ENCODE measurements at places on chromosomes 3 and 15. TPM values are rescaled to one million over a fixed set of nuclear protein-coding genes. Genes with fewer than 3 reads are reported as not detected.

GRCh38 chr3:112982710-112983109 lies 7.8 kb upstream of the CD200R1 start:
- no peak overlapping the region for H3K4me3 ChIP-seq
- H3K36me3 ChIP-seq: no peaks in the 10 kb centered on the region
- no peak for DNase-seq
- H3K27me3 ChIP-seq: peaks cover 30% of the 10 kb centered on the region
- H3K4me1 ChIP-seq: no peaks in the 10 kb centered on the region
- no peak overlapping the region for H3K27ac ChIP-seq

Gene LMAN1L
- total RNA-seq: not detected

Gene WNT5A
- total RNA-seq: 14.5 TPM

Gene FEZF2
- total RNA-seq: not detected

DNA sequence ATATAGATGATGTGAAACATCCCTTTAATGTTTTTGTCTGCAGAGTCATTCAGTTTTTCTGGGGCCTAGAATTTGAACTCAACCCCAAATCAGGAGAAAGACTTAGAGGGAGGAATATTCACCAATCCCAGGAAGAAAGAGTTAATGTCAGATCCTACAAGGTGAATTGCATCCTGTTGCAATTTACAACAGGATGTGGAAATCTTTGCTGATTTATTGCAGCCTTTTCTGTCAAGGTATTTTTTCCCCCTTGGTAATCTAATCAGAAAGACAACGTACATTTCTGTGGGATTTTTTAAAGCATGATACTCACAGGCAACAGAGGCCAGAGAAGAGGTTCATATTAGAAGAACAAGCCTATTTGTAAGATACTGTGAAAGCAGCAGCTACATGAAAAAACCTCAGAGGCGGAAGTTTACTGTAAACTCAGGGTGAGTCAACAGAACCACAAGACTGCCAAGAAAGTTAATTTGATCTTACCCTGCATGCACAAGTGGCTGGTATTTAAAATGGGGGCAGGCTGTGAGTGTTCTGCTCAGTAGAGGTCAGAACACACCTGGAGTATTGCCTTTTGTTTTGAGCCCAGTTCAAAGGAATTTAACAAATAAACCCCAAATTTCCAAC lies 531.9 kb downstream of the AGBL1 start:
- peak overlapping the region; percentile 74 for H3K27ac ChIP-seq
- no peaks in the 10 kb centered on the region for H3K36me3 ChIP-seq
- no peaks in the 10 kb centered on the region for H3K27me3 ChIP-seq
- peak; percentile 70 for DNase-seq

- DNase-seq: no peak
- H3K36me3 ChIP-seq: no peaks in the 10 kb centered on the region
- no peak overlapping the region for H3K27ac ChIP-seq
- peaks cover 14% of the 10 kb centered on the region for H3K4me1 ChIP-seq
Observed at GRCh38 chr3:101999177-101999779, 150.0 kb downstream of the NFKBIZ start.

GRCh38 chr3:27171113-27171512 lies 198.1 kb downstream of the NEK10 start:
- no peaks in the 10 kb centered on the region for H3K4me1 ChIP-seq
- DNase-seq: no peak
- no peak overlapping the region for H3K4me3 ChIP-seq
- no peaks in the 10 kb centered on the region for H3K27me3 ChIP-seq

Gene GATM
- 0.54 TPM for total RNA-seq

Gene WDR76
- 6.9 TPM for total RNA-seq

Gene TGM4
- 2.5 TPM for total RNA-seq

GRCh38 chr3:50246517-50246954 lies 10.5 kb downstream of the GNAI2 start:
- peak overlapping the region; percentile 91 for H3K27ac ChIP-seq
- peak overlapping the region; percentile 55 for H3K4me3 ChIP-seq
- H3K27me3 ChIP-seq: no peaks in the 10 kb centered on the region
- peak; percentile 94 for DNase-seq
- peaks cover 15% of the 10 kb centered on the region for H3K36me3 ChIP-seq

Gene AQR
- total RNA-seq: 33.1 TPM

DNA sequence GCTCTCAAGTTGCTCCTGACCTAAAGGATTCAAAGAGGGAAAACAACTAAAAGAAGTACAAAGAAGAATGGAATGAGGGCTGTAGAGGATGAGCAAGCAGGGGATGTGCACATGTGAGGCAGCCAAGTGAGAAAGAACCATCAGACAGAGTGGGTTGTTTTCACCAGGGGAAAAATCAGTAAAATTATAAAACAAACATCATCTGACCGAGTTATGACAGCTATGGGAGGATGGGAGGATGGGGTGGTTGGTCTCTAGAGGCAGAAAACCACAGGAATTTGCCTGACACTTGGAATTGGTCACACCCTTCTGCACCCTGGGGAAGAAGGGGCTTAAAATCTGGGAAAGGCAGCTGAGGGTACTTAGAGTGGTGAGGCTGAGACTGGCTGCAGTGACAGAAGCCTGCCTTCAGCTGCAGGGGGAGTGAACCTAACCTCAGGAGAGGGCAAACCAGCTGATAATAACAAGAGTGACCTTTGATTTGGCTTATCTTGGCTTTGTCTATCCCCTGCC lies 10.1 kb downstream of the ARHGAP31 start:
- peaks cover 5% of the 10 kb centered on the region for H3K36me3 ChIP-seq
- DNase-seq: peak; percentile 48

DNA sequence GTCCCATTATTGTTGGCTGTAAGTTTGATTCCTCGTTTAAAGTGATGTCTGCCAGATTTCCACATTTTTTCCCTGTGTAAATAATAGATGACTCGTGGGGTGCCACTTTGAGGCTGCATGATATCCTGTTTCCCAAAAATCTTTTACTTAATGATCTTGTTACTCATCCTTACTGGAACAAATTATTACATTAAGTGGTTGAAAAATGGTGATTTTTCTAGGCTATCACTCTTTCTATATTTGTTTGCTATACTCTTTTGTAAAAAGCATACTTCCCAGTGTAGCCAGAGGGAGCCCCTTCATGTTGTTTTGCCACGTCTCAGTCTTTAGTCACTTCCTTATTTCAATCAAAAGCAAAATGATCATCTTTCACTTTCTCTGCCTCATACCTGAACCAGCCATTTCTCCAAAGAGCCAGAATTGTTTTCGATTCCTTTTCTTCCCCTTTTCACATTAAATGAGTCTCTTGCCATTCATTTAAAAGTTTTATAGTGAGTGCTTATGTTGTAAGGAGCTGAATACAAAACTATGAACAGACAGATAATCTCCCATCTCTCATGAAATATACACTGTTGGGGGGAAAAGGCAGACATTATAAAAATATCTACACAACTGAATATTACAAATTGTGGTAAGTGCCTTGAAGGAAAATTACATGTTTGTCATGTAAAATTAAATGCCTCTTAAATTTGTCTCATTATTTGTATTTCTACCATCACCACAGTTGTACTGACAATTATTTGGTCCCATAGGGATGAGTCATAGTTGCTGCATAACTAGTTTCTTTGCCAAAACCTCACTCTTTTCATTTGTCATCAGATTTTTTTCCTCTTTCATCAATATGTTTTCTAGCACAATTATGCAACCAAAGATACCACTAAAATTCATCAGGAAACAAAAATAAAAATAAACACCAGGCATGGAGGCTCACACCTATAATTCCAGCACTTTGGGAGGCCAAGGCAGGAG lies 41.5 kb downstream of the ADGRG7 start:
- peak overlapping the region; percentile 66 for H3K4me3 ChIP-seq
- H3K27ac ChIP-seq: peak overlapping the region; percentile 87
- H3K27me3 ChIP-seq: no peaks in the 10 kb centered on the region
- H3K4me1 ChIP-seq: peaks cover 13% of the 10 kb centered on the region
- H3K36me3 ChIP-seq: no peaks in the 10 kb centered on the region

DNA sequence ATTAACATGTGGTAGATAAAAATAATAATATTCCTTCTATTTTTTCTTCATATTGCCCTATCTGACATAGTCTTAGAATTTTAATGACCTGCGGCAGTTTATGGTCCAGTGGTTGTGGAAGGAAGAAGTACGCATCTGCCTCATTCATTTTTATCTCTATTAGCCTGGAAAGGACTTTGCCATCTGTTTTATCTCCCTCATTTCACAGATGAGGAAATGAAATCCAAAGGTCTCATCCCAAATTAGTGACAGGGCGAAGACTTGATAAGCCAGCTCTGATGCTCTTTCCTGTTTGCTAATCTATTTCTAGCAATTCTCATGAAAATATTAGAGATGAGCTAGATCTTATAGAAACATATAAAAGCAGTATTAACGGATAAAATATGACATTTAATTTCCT lies 113.3 kb downstream of the KLHL25 start:
- peaks cover 70% of the 10 kb centered on the region for H3K36me3 ChIP-seq
- H3K4me3 ChIP-seq: no peak overlapping the region
- DNase-seq: no peak
- no peaks in the 10 kb centered on the region for H3K27me3 ChIP-seq
- H3K27ac ChIP-seq: no peak overlapping the region
- peaks cover 3% of the 10 kb centered on the region for H3K4me1 ChIP-seq

Gene GRIP2
- not detected for total RNA-seq

- H3K27ac ChIP-seq: no peak overlapping the region
- no peaks in the 10 kb centered on the region for H3K4me1 ChIP-seq
- H3K4me3 ChIP-seq: no peak overlapping the region
- no peaks in the 10 kb centered on the region for H3K36me3 ChIP-seq
- H3K27me3 ChIP-seq: no peaks in the 10 kb centered on the region
Observed at GRCh38 chr15:38651328-38652038, 86.9 kb upstream of the RASGRP1 start.

Gene STRC
- 1.0 TPM for total RNA-seq

Gene NME9
- not detected for total RNA-seq

DNA sequence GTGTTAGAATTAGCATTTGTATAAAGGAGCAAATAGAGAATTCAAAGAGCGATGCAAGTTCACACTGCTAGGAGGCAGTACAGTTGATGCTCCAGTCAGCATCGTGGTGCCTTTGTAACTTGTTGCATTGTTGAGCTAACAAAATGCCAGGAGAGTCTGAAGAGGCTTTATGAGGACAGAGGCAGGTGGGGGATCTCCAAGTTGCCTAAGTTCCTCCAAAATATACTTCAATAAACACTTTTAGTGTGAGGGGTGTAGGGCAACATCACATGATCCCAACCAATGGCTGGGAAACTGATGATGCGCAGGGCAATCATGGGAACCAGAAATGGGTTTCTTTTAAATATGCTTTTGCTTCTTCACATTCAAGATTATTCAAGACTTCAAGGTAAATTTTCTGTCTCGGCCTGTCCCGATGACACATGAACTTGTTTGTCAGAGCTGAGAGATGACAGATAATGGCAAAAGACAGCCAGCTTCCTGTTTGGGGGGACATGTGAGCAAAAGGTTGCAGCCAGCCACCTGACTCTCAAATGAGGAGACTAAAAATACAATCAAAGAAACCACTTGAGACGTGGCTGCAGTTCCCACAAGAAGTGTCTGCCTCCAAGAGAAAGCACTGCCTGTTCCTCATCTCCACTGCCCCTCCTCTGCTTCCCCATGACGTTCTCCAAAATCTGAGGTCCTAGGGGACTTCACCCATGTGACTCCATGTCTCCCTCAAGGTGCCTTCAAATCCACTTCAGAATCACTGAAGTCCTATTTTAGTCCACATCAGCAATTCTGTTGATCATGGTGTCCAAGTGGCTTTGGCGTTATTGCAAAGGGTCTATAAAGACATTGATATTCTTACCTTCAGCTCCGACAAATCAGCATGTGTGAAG lies 39.3 kb downstream of the KLHL6 start:
- H3K27me3 ChIP-seq: peaks cover 47% of the 10 kb centered on the region
- no peak overlapping the region for H3K27ac ChIP-seq
- no peaks in the 10 kb centered on the region for H3K36me3 ChIP-seq
- no peak for DNase-seq

Gene C2CD4A
- total RNA-seq: not detected

DNA sequence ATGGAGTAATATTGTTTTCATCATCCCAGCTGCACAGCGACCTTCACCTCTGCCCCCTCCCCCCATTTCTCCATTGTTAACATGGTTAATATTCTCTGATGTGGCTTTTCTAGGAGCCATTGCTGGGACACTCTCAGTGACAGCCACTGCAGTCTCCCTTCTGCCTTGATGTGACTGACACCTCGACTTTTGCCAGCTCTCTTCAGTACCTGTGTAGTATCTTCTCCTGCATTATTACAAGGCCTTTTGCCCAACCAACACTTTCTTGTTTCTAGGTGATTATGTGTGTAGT lies 179.8 kb downstream of the CLSTN2 start:
- no peak overlapping the region for H3K4me3 ChIP-seq
- DNase-seq: no peak
- H3K27ac ChIP-seq: no peak overlapping the region

GRCh38 chr3:29463304-29463703 lies 182.4 kb downstream of the RBMS3 start:
- H3K4me3 ChIP-seq: no peak overlapping the region
- no peaks in the 10 kb centered on the region for H3K27me3 ChIP-seq
- peak; percentile 35 for DNase-seq

Gene TNNC1
- 0.61 TPM for total RNA-seq

DNA sequence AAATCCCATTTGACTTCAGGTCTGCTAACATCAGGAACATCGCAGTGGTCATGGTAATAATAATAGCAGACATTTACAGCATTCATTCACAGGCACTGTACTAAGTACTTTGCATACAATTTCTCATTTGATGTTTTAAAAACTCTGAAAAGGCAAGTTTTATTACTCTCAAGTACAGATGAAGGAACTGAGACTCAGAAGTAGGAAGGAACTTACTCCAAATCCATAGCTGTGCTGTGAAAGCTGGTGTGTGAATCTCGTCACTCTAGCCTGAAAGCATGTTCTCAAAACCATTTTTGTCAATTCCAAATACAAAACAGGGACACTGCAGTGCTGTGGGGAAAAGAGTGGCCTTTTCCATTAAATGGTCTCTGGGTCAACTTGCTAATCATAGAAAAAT lies 179.9 kb downstream of the FAM43A start:
- no peaks in the 10 kb centered on the region for H3K27me3 ChIP-seq
- H3K4me1 ChIP-seq: peaks cover 11% of the 10 kb centered on the region
- DNase-seq: no peak
- H3K36me3 ChIP-seq: no peaks in the 10 kb centered on the region

Gene WHAMM
- total RNA-seq: 10.1 TPM

All from MCF 10A (cell line).